ENCODE measurements at places on chromosomes 6 and 20. TPM values are rescaled to one million over a fixed set of nuclear protein-coding genes. Genes with fewer than 3 reads are reported as not detected.

TAAR6 gene
- total RNA-seq: not detected

VGLL2 gene
- not detected for total RNA-seq

LST1 gene
- not detected for total RNA-seq

BPIFB4 gene
- total RNA-seq: not detected

EYS gene
- 0.81 TPM for total RNA-seq

TRIM26 gene
- 27.8 TPM for total RNA-seq

OR2H2 gene
- not detected for total RNA-seq

VNN1 gene
- total RNA-seq: 0.71 TPM

TNFRSF6B gene
- 3.4 TPM for total RNA-seq

DDAH2 gene
- 134 TPM for total RNA-seq

SULF2 gene
- 23.5 TPM for total RNA-seq

MEP1A gene
- not detected for total RNA-seq

BIRC7 gene
- total RNA-seq: not detected

ETV7 gene
- total RNA-seq: 0.24 TPM

LTV1 gene
- 46.3 TPM for total RNA-seq

OPRM1 gene
- not detected for total RNA-seq

PHACTR1 gene
- total RNA-seq: 0.55 TPM

ZSCAN9 gene
- 14.0 TPM for total RNA-seq

TFAP2A gene
- total RNA-seq: 5.2 TPM

FABP7 gene
- total RNA-seq: not detected

CST7 gene
- total RNA-seq: not detected

GSTA1 gene
- not detected for total RNA-seq

TXLNB gene
- total RNA-seq: 0.17 TPM

GLP1R gene
- not detected for total RNA-seq

RIMS1 gene
- not detected for total RNA-seq

SLC17A3 gene
- total RNA-seq: not detected

SYCP2 gene
- 0.26 TPM for total RNA-seq

ZSCAN23 gene
- 3.2 TPM for total RNA-seq

RAD21L1 gene
- total RNA-seq: 0.07 TPM
